ENCODE measurements at places on chromosomes 1 and 21.

- DNase-seq, result no peak
Observed at GRCh38 chr1:221328371-221328770, 413.5 kb downstream of the DUSP10 start.

DNA sequence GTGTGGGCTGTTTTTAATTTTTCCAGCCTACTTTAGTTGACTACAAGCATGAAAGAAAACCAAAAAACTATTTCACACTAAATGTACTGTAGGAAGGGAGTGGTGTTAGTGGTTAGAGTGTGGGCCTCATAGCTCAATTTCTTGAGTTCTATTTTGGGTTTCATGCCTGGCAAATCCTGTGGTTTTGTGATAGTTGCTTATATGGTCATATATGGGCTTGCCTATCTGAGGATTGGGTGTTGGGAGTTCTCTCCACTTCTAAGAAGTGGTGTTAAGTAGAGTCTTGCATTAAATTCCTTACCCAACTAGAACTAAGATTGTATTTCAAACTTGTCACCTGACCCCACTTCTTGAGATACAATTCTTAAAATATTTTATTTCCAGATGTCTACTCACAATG is 37.8 kb upstream of the COL11A1 start:
- no peak for DNase-seq

DNA sequence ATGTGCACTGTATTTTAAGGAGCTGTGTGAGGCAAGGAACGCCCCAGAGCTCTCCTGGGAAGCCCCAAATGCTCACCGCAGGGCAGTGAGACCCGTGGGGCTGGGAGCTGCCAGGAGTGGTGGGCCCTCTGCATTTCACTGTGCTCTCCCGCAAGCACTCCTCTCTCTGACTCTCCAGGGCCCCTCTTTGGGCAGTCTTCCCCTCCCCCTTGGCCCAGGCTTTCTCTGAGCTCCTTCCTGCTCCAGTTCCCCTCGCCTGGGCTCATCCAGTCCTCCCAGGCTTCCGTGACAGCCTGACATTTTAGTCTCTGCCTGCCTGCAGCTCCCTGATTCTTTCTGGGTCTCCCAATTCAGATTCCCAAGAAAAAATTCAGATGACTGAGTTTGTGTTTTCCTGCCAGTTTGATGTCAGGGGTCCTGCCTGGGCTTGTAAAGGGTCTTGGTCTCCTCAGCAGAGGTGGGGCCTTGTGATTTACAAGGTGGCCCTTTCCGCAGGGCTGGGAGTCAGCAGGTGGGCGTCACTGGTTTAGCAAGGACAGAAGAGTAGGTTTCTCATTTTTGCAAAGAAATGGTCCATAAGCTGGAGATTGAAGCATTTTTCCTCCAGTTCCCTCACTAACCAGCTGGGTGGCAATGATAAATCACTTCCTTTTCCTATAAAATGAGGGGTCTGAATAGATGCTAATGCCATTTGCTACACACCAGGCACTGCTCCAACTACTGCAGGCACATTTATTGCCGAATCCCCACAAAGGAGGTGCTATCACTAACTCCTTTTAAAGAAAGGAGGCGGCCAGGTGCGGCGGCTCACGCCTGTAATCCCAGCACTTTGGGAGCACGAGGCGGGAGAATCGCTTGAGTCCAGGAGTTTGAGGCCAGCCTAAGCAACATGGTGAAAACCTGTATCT is 1.9 kb upstream of the CA6 start:
- DNase-seq, result no peak

DNA sequence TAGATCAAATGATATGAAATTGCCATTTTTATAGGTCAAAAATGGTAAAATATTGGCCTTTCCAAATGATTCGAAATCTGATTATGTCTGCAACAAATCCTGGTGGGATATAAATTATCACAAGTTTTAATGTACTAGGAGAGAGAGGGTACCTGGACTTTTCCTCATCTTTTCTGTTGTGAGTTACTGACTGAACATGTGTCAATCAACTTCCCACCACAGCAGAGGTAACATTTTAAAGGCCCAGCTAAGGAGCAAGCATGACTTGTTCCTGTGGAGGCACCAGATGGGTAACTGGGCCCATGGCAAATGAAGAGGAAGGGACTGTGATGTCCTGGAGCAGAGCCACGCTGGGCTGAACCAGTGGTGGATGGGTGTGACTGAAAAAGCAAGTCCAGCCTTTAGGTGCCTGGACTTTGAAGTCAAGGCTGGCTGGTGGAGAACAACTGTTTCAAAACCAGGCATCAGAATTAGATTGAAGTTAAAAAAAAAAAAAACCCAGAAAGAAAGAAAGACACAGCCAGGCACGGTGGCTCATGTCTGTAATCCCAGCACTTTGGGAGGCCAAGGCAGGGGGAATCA is 6.6 kb downstream of the MR1 start:
- no peak for DNase-seq

DNA sequence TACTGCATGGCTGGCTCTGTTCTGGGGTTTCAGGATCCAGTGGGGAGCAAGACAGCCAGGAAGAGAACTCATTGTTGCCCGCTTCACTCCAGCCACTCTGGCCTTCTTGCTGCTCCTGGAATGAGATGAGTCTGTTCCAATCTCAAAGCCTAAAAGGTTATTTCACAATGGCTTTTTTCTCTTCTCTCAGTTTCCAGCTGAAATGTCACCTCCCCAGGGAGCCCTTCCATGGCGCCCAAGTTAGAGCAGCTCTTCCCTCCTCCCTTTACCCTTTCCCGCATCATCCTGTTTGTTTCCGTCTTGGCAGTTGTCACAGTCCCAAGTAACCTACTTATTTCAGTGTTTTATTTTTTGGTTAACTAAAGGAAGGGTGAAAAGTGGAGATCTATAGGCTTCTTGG is 15.8 kb downstream of the PLA2G2A start:
- DNase-seq, result no peak

- no peak for DNase-seq
Observed at GRCh38 chr1:232951605-232952004, 1.2 kb downstream of the NTPCR start.

DNA sequence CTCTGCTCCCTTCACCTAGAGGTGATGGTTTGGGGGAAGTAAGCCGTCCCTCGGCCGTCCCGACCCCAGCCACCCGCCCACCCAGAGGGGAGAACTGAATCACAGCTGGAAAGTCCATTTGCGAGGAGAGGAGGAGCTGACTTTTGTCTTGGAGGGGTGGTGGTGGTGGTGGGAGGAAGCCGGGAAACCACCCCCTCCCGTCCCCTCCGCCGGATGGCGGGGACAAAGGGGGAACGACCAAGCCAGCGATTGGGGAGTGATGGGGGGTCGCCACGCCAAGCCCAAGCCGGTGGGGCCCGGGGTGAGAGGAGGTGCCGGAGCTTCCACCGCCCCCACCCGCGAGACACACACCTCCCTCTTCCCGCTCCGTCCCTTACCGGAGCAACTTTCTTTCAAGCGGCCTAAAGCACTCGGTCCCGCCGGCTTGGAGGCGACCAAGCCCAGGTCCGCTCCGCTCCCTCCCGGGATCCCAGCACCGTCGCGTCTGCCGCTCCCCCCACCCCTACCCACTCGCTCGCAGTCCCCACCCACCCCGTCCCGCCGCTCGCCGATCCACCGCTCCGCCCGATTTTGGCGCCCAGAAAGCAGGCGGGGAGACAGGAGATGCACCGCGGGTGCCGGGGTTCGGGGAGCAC is 540 bp downstream of the ARHGEF2 start:
- DNase-seq, result peak; percentile 78

DNA sequence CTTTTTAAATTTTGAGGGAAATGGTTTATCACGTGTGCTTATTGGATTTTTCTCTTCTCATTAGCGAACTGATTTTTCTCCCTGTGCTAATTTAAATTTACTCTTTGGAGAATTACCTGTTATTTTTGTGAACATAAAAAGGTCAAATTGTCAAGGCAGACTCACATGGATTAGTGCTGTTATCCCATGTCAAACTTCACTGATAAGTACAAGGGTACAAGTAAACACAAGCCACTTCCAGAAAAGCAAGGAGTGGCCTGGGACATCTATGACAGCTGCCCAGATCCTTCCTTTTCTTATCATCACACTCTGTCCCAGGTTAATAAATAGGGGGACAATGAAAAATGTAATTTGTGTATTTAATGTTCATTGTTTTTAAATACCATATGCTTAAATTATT is 901.2 kb downstream of the LTN1 start:
- no peak for DNase-seq

- peak; percentile 70 for DNase-seq
Observed at GRCh38 chr1:245091818-245092637, 62.8 kb upstream of the KIF26B start.

DNA sequence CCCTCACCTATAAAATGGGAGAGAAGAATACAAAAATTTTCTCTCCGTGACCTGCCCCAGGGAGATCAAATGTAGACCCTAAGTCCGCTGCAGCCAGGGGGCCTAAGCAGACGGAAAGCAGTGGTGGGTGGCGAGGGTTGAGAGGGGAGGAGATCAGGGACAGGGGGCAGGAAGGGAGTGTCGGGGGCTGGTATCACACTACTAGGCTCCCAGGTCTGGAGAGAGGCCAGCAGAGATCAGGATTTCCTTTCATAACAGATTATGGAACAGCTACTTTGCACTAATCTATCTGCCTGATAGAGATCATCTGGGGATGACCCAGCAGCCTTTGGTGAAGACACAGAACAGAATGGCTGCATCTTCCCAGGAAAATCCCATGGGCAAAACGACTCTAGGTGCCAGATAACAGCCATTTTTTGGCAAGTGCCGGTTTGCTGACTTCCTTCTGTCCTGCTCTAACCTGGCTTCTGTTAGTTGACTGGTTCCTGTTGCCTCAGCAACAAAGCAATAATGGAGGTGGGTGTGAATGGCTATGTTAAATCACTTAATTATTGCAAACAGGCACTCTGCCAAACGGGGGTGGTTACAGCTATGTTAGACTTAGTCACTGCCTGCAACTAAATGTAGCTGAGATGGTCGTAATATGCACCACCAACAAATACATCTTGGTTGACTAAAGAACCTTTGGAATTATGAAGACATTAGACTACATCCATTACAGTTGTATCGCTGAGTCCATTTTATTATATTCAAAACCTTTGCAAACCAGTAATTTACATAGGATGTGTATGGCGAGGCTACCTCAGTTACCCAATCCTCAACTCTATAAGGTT is 30.0 kb upstream of the EPS8L3 start:
- DNase-seq, result no peak

DNA sequence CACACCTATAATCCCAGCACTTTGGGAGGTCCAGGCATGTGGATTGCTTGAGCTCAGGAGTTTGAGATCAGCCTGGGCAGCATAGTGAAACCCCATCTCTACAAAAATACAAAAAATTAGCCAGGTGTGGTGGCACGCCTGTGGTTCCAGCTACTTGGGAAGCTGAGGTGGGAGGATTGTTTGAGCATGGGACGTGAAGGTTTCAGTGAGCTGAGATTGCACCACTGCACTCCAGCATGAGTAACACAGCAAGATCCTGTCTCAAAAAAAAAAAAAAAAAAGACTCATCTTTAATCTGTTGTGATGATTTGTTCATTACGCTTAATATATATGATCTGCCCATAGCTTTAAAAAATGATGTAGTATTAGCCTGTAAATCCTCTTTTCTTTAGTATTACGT is 44.0 kb downstream of the OR10J1 start:
- DNase-seq, result no peak
